ENCODE measurements at places on chromosomes 3 and 15.

- DNase-seq = no peak
Observed at GRCh38 chr15:64586984-64587383, 126.6 kb downstream of the ZNF609 start.

DNA sequence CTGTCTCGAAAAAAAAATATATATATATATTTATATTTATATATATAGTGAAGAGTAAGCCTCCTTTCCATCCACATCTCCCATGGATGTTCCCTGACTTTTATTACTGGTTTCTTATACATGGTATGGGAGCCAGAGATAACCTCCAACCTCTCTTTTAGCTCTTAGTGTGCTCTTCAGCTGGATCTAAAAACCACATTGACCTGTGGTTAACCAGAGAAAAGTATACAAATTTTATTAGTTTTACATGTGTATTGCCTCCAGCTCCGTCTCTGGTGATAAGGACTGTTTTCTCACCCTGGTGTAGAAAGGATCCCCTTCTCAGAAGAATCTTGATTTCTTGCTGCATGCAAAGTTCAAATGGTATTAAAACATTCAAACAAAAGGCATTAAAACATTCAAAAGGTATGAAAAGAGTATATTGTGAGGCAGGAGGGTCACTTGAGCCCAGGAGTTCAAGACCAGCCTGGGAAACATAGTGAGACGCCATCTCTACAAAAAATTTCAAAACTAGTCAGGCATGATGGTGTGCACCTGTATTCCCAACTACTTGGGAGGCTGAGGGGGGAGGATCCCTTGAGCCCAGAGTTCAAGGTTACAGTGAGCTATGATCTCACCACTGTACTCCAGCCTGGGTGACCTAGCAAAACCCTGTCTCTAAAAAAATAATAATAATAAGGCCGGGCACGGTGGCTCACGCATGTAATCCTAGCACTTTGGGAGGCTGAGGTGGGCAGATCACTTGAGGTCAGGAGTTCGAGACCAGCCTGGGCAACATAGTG, 13.5 kb upstream of the TTBK2 start:
- no peak for DNase-seq

- no peak for DNase-seq
Observed at GRCh38 chr3:90062631-90063200, 955.3 kb downstream of the EPHA3 start.

DNA sequence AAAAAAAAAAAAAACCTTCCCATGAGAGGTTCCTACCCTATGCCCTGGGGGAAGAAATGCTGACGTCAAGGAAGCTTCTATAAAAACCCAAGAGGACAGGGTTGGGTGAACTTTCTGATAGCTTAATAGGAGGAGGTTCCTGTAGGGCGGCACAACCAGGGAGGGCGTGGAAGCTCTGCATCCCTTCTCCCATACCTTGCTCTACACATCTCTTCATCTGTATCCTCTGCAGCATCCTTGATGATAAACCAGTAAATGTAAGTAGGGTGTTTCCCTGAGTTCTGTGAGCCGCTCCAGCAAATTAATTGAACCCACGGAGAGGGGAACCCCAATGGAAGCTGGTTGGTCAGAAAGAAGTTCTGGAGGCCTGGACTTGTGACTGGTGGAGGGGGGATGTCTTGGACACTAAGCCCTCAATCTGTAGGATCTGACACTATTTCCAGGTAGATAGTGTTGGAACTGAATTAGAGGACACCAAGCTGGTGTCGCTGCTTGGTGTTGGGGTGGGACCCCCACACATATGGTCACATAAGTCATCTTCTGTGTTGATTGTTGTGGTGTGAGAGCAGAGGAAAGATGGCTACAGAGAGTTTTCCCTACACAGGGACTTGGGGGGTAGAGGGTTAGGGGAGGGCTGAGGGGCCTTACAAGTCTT, 91.5 kb downstream of the ST6GAL1 start:
- DNase-seq = no peak

GRCh38 chr3:143825513-143825912, 22.8 kb downstream of the SLC9A9 start:
- no peak for DNase-seq

- DNase-seq = no peak
Observed at GRCh38 chr3:60281970-60282369, 969.3 kb downstream of the FHIT start.

DNA sequence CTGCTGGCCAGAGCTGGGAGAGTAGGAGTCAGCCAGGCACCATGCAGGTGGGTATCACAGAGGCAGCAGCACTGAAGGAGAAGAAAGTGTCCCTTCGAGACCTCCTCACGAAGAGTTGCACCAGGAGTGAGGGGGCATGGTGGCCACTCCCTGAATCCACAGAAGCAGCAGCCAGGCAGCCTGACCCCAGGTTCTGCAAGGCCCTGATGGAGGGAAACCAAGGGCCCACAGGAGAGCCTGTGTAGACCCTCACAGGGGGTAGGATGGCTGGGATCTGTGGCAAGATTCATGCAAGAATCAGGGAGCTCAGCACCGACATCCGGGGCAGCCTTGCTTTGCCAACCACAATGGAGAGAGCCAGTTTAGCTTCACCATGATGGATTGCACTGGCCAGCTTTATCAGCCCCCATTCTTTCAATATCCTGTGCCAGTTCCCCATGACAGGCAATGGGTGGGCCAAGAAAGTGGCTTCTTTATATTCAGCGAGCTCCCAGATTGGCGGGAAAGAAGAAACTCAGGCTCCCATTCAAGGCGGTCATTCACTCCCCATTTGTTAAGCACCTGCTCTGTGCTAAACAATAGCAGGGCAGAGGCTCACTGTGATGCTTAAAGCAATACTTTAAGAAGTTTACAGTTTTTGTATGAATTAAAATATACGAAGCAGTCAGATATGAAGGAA, 33.5 kb upstream of the TBC1D21 start:
- DNase-seq = no peak

DNA sequence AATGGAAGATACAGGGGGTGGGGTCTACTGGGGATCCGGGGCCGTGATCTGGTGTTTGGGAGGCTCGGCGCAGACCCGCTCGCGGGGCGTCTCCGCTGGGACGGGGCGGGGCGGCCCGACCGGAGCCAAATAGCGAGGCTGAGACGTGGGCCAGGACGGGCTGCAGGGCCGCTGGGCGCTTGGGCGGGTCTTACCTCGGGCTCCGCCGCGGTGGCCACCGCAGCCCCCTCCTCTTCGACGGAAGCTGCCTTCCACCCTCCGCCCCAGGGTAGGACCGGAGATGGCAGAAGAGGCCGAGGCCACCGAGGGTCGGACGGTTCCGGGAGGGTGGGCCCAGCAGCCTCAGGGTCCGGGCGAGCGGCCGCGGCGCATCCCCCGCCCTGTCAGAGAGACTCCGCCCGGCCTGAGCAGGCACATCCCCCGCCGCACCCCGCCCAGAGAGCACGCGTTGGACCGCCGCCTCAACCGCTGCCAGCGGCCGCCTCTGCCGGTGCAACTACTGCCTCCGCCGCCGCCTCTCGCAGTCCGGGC, 399 bp downstream of the MYO9A start:
- no peak for DNase-seq

DNA sequence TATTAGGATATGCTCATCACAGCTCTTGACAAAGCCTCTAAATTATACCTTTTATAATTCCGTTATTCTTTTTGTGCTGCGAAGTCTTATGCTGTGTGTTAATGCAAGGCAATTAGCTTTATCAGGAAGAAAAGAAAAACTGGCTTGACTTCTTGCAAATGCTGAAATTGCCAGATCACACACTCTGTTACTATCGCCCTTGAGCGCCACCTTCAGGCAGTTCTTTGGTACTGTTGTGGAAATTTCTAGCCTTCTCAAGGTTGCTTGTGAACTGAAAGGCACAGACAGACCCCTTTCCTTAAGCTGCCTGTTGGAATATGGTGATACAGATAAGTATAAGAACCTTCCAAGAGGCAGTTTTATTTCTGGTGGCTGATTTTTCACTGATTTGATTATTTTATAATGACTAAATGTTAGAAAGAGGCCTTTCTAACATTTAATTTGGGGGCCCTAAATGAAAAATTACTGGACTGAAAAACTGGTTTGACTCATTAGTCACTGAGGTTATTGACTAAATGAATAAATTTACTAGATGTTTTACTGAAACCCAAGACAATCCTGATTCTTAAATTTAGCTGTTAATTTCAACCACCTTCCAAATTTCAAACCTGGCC, 126.2 kb upstream of the RASGRP1 start:
- DNase-seq = peak; percentile 67

- no peak for DNase-seq
Observed at GRCh38 chr3:41364736-41365135, 165.4 kb downstream of the CTNNB1 start.

DNA sequence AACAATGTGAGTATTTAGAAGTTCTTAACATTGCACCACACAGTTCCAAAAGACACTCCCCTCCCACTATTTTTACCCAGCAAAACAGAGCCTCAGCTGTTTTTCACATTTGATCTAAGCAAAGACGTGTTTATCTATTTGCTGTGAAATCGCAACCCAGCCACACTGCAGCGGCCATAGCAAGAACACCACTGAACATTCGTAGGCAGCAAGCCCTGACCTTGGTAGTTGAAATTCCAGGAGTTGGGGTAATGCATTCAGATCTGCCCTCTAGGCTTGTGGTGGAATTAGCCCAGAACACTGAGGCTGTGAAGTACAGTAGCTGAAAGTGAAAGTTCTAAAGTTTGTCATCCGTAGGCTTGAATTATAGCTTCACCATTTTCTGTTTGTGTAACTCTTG, 17.1 kb upstream of the SLC24A5 start:
- DNase-seq = no peak

DNA sequence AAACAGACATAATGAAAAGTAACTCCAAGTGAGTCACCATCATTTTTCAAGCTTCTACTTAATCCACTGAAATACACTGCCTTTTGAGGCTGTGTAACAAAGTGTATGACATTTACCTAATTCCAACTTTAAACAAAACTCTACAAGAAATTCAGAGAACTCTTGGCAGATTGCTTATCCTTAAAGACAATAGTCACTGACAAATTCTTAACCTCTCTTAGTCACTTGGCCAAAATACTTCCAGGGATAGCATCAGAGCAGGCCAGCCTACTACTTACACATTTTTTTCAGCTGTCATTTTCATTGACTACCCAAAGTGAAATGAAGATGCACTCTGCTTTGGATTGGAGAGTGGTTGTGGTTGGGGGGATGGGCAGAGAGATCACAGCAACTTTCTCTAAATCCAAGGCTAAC, 3.6 kb downstream of the WWTR1 start:
- DNase-seq = no peak

- no peak for DNase-seq
Observed at GRCh38 chr3:120438216-120438615, 12.6 kb downstream of the FSTL1 start.

DNA sequence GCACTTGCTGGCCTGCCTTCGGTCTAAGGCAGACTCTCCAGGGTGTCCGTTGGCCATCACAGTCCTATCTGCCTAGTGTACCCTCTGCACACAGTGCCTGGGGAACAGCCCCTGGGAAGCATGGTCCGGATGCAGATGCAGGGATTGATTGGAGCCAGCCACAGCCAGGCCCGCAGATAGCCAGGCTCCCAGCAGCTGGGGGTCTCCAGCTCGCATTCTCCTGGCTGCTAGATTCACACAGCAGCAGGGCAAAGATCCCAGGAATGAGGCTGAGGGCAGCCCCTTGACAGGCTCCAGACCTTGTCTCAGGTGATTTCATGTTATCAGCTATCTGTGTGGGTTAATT, 41.4 kb downstream of the IRAK2 start:
- no peak for DNase-seq

GRCh38 chr3:52247409-52248164, 2.0 kb downstream of the PPM1M start:
- no peak for DNase-seq

DNA sequence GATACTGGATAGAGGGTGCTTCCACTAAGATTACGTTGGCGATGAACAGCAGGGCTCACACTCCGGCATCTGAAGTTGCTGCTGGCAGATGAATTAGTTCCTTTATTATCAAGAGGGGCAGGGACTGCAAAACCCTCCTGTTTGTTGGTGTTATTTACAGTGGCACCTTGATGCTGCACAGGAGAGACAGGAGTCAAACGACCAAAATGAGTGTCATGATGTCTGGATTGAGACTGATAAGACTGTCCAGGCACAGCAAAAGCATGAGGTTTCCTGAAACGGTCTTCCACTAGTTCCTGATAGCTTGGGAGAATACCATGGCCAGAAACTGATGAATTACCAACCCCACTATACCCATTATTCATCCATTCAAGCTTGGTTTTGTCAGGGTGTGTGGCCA, 100.8 kb upstream of the NEDD4 start:
- DNase-seq = no peak

GRCh38 chr15:60351066-60351465, 46.7 kb downstream of the ANXA2 start:
- DNase-seq = no peak

- DNase-seq = no peak
Observed at GRCh38 chr3:13316603-13317002, 103.5 kb downstream of the NUP210 start.

GRCh38 chr3:84965141-84965540, 6.4 kb downstream of the CADM2 start:
- DNase-seq = no peak

DNA sequence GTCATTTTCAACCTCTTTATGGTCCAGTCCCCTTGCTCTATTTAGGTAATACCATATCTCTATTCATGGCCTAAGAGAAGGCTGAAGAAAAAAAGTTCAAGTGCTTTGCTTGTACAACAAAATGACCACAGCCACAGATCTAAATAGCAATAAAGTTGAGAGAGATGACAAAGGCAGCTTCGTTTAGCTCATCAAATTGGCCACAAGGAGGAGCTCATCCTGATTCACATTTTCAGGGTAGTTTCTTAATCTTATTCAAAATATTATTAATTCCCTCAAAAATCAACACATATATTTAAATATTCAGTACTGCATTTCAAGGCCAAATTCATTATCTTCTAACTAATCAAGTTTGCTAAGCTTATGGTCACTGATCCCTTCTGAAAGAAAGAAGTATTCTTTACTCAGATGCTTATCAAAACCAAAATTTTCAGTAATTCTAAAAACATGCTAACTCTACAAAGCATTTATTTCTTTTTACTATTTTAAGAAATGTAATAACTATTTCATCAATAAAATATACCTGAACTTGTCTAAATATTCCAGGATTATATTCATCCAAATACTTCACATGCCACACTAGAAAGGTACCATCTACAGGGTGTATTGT, 85.5 kb downstream of the DMXL2 start:
- DNase-seq = no peak

Data from T-cell (primary cell).